ENCODE measurements at places on chromosomes 2 and 18. TPM values are rescaled to one million over a fixed set of nuclear protein-coding genes. Genes with fewer than 3 reads are reported as not detected.

ALPI gene
- total RNA-seq = not detected

CYP27C1 gene
- not detected for total RNA-seq

LYG1 gene
- 0.22 TPM for total RNA-seq

FSIP2 gene
- under 0.01 TPM for total RNA-seq

CXCR4 gene
- 33.6 TPM for total RNA-seq

EPAS1 gene
- 128 TPM for total RNA-seq
